ENCODE measurements at places on chromosomes 11 and 22. TPM values are rescaled to one million over a fixed set of nuclear protein-coding genes. Genes with fewer than 3 reads are reported as not detected.
A peak's percentile ranks its signal among the peaks of the same experiment; 100 is the strongest.

SLC22A6 gene
- not detected for polyA plus RNA-seq

KCNQ1 gene
- polyA plus RNA-seq, result 27.6 TPM

- DNase-seq, result no peak
These were observed 58.4 kb downstream of the TENM4 start for GRCh38 chr11:79382301-79383050.

DNA sequence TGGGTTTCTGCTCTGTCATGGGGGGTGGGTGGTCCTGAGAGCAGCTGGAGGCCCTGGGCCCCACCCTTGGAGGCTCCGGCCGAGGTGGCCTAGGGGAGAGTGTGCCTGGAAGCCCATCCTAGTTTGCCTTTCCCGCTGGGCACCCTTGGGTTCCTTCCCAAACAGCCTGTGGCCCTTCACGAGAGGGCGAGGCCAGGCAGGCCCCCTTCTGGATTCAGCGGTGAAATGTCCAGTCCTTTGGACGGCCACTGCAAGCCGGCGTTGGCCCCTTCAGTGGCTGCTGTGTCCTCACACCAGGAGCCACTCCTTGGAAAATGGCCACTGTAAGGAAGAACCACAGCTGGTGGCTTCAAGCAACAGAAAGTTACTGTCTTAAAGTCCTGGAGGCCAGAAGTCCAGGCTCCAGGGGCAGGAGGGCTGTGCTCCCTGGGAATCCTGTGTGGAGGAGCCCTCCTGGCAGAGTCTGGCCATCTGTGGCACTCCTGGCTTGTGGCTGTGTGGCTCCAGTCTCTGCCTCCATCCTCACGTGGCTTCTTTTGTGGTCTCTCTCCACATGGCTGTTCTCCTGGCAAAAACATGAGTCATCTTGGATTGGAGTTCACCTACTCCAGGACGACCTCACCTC, 854.1 kb downstream of the TBC1D22A start:
- no peak for DNase-seq

- no peak for DNase-seq
These were observed 1825.0 kb upstream of the RAG2 start for GRCh38 chr11:38423042-38423441.

GRCh38 chr22:37880668-37881440, 25.2 kb upstream of the MICALL1 start:
- no peak for DNase-seq

CEP126 gene
- 2.5 TPM for polyA plus RNA-seq

DNA sequence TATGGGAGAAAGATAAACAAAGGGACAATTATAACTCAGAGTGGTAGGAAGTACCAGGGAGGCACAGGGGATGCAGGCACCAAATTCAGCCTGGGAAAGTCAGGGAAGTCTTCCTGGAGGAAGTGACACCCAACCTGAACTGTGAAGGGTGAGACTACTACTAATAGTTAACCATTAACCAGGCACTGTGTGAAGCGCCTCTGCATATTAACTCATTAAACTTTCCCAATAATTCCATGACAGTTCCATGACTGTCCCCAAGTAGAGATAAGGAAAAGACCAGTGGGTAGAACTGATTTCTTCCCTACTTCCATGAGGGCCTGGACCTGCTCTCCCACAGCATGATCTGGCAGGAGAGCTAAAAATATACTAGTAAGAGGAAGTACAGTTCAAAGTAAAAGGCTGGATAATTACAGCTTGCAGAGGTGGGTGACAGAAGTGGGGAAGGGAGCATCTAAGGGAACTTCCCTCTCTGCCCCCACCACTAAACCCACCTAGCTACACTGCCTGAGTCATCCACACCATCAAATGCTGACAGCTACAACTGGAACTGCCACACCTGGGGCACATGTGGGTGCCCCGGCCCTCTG, 4.7 kb upstream of the AP1B1 start:
- DNase-seq, result no peak

PANX2 gene
- 0.07 TPM for polyA plus RNA-seq

GRCh38 chr11:124920870-124921609, 2.0 kb downstream of the HEPN1 start:
- peak; percentile 86 for DNase-seq

GRCh38 chr11:63816166-63816565, 2.9 kb downstream of the SPINDOC start:
- DNase-seq, result no peak

GRCh38 chr11:73946798-73947458, 3.9 kb upstream of the DNAJB13 start:
- no peak for DNase-seq

DNA sequence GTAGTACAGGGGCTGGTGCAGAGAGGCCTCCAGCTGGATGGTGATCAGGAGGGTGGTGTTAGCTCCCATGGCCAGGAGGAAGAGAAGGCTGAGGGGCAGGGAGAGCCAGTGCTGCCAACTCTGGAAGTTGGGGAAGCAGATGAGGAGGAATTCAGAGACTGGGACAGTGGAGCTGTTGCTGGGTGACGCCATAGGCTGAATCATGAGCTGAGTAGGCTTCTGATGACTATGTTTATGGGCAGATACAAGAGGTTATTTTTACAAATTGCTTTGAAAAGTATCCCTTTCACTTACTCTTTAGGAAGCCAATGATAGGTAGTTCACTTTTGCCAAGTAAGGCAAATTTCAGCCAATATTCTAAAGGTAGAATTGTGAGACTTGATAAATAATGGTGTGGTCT, 3.1 kb downstream of the OR56A1 start:
- DNase-seq, result no peak

DNA sequence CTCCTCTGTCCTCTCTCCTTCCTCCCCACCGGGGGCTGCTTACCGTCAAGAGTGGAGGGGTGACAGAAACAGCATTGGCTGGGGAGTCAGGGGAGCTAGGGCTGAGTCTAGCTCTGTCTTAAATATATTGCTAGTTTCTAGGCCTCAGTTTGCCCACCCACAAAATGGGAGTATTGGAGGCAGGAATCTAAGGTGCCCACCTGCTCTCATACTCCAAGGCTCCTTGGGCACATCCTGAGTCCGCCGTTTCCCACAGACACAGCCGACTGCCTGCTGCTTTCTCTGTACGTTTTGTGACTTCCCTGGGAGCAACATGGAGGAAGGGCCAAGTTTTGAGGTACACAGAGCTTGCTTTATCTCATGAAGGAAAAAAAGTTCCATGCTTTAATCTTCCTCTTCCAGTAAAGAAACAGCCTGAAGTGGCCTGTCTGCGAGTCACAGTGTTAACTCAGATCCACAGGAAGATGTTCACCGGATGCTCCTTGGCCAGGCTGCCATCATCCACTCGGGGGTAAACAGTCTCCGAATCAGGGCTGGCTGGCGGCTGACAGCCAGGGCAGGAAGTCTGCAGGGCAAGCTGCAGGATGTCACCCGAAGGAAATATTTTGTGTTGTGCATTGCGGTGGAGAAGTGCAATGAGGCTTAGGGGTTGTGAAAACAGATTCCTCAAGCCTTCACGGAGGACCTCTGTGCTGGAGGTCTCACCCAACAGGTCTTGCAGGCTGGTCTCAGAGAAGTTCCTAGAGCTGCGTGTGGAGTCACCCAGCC, 11.0 kb upstream of the CERK start:
- no peak for DNase-seq

- DNase-seq, result no peak
These were observed 201.5 kb downstream of the TBC1D22A start for GRCh38 chr22:46963672-46964545.

C1QTNF4 gene
- 1.4 TPM for polyA plus RNA-seq

DNA sequence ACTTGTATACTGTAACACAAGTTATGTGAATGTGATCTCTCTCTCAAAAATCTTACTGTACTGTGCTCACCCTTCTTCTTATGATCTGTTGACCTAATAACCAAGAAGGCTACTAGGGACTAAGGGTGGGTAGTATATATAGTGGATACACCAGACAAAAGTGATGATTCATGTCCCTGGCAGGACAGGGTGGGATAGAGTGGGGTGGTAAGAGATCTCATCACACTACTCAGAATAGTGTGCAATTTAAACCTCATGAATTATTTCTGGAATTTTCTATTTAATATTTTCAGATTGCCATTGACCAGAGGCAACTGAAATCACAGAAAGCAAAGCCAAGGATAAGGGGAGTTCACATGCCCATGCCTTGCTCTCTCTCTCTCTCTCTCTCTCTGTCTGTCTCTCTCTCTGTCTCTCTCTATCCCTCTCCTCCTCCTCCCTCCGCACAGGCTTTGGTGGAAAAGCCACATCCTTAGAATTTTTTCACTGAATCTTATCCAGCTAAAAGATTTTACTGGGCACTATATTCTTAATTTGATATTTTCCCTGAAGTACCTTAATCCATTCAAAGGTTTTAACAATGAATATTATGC, 12.0 kb upstream of the STK33 start:
- DNase-seq, result no peak

- DNase-seq, result no peak
These were observed 65.5 kb upstream of the DRD2 start for GRCh38 chr11:113540416-113541330.

MICALL1 gene
- polyA plus RNA-seq, result 10.3 TPM

DNA sequence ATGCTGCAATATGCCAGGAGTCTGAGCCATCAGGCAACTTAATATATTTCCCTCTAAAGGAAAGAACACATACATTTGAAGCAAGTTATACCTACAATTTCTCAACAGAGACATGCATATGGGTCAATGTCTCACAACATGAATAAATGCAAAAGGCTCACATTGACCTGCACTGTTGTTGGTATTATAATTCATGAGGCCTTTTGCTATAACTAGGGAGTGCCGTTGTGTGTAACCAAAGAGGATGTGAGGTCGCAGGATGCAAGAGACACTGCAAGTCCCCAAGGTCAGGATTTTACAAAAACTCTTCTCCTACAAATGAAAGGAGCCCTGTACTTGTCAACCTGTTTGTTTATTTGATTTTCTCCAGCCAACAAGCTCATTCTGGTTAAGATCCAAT, 250.5 kb downstream of the LARGE1 start:
- no peak for DNase-seq

RBM14 gene
- 16.2 TPM for polyA plus RNA-seq

GRCh38 chr22:21106000-21106399, 60.3 kb downstream of the LRRC74B start:
- DNase-seq, result no peak

JHY gene
- 1.1 TPM for polyA plus RNA-seq

DNA sequence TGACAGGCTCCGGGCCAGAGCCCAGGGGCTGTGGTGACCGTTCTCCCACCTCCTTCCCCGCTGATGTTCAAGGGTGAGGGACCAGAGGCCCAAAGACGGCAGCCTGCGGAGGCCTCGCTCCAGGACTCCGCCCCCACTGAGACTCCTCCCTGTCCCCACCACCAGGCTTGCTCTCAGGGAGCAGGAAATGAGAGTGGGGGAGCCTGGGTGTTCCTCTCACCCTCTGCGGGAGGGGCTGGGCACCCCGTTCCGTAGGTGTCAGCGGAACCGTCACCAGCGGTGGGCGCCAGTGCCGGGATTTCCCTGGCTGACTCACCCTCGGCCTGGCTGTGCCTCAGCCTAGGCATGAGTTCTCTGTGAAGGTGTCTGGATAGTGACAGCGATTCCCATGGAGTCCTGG, 15.7 kb downstream of the DAGLA start:
- peak; percentile 82 for DNase-seq

DNA sequence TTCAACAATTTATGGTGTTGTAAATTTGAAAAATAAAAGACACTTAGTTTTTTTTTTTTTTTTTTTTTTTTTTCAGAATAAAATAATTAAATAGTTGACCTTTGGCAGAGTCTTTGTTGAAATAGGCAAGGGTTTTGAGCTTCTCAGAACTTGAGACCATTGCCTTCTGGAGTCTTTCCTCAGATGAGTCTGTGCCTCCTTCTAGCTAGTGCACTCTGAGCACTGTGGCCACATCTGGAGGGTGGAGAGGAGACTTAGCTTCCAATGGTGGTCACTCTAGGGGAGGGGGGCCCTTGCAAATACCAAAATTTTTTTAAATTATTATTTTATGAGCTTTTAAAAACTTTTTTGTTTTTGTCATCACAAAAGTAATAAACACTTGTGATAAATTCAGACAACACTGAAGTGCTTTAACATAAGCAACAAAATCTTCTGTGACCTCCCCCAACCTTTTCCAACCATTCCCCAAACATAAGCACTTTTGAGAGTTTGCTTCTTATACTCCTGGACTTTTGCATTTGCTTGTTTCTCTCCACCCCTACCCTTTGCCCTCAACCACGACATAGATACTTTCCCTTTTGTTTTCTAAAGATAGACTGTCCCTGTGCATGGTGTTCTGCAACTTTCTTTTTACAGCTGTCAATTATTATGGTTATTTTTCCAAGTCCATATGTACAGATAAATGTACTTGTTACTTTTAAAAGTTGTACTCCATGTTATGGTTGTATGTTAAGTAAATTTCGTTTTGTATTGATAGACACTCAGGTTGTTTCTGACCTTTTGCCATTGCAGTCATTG, 41.1 kb downstream of the BMAL1 start:
- DNase-seq, result no peak

- DNase-seq, result no peak
These were observed 310 bp downstream of the TCF20 start for GRCh38 chr22:42270176-42270509.

GRCh38 chr11:61055776-61056175, 46.5 kb upstream of the CD5 start:
- DNase-seq, result no peak

ADAMTS15 gene
- 36.3 TPM for polyA plus RNA-seq

DNA sequence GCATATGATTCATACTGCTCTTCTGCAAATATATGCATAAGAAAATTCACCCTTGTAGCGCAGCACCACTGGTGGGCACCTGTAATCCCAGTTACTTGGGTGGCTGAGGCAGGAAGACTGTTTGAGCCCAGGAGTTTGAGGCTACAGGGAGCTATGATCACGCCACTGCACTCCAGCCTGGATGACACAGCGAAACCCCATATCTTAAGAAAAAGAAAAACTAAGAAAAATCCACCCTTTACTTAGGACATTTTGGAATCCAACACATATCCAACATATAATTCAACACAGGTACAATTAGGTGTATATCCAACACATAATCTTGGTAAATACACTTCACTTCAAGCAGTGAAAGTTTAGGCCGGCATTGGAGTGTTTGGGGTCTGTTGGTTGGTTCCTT, 255.5 kb upstream of the PITPNB start:
- DNase-seq, result no peak

AQP11 gene
- polyA plus RNA-seq, result 0.52 TPM

DNA sequence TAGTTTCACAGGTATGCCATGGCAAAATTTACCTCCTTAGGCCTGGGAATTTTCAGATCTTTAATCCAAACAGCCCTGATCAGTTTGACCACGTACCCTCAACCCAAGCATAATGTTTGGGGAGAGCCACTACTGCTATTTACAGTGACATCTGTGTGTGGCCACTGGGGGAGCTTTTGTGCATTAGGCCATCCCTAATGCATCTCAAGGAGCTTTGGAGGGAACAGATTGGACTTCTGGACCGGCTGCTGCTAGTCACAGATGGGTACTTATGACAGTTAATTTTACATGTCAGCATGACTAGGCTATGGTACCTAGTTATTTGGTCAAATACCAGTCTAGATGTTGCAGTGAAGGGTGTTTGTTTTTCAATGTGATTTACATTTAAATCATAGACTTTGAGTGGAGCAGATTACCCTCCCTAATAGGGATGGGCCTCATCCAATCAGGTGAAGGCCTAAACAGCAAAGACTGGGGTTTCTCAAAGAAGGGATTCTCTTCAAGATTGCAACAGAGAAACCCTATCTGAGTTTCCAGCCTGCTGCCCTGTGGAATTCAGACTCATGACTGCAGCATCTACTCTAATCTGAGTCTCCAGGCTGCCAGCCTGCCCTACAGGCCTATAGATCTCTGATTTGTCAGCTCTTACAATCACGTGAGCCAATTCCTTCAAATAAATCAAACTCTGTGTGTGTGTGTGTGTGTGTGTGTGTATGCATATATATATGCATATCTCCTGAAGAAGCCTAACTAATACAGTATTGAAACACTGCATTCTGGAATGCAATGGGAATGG, 38.0 kb upstream of the GALNT18 start:
- no peak for DNase-seq

FAM83F gene
- polyA plus RNA-seq, result 1.2 TPM
